Stimulated activated CD8-positive, alpha-beta memory T cell treated with anti-CD3 and anti-CD28 coated beads, Interleukin-2, amount 100 ng/mL, for 48 hours (primary cell): ENCODE measurements at places on chromosomes 4 and X.

- no peak for DNase-seq
Observed at GRCh38 chr4:124727331-124727890, 14.9 kb upstream of the ANKRD50 start.

DNA sequence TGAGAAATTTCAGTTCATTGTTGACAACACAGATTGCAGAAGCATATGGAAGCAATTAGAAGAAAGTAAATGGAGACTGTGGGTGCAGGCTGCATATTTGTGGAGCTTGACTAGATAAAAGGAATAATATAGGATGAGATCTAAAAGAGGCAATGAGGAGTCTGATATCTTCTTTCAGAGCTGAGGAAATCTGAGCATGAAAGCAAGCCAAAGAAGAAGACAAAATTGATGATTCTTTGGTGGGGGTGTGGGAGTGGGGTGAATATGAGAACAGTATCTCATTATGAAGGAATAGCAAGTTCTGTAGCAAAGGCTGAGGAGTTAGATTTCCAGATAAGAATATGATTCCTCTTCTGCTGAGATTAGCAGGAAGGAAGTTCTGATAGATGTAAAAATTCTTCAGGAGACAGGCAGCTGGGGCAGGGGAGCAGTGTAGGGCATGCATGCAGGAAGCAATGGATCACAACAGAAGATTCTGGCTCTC lies 6.1 kb upstream of the PDHA2 start:
- DNase-seq: no peak

GRCh38 chrX:7263330-7263729 lies 115.4 kb upstream of the PUDP start:
- DNase-seq: no peak

DNA sequence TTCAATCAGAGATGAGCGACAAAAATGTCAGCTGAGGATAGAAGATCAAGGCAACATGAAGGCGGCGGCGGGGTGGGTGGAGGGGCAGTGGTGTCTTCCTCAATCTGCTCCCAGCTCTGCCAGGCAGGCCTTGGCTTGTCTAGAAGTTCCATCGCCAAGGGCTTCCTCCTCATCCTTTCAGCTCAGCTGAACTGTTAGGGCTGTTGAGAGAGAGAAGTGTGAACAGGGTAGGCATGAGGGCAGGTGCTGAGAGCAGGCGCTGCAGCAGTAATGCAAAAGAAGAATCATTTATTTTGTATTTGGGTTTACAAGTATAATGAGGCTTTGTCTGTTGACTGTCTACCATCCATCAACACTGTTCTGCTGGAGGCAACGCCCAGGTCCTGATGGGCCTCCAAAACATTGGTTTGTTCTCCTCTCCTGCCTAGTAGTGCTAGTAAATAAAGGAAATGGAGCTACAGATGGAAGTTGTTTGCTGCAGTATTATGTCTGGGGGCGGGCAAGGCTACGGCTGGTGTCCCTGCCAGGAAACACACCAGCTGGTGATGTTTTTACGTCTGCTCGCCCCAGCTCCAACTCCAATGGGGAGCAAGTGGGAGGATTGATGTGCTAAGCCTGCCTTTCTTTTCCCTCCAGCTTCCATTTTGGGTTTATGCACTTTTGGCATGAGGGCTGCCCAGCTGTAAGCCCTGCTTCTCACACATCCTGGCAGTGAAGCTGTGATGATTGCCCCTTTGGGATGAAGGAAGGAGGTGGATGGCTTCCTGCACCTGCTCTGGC lies 139.4 kb upstream of the BOD1L1 start:
- no peak for DNase-seq

DNA sequence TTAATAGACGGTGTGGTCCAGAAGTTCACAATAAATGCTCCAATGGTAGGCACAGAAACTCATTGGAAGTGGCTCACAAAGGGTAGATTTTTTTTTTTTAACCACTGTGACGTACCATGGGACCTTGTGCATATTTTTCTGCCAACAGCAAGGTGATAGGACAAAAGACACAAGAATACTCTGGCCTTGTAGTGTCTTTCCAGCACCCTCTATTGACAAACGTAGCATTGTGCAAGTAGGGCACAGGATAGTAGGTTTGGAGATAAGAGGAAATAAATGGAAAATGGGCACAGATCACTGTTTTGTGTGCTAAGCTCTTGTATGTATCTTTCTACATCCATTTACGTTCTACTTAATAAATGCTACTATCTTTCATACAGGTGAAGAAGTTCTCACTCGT lies 2054.9 kb downstream of the PCDH7 start:
- DNase-seq: no peak

GRCh38 chr4:110540581-110540980 lies 64.6 kb downstream of the ENPEP start:
- no peak for DNase-seq

DNA sequence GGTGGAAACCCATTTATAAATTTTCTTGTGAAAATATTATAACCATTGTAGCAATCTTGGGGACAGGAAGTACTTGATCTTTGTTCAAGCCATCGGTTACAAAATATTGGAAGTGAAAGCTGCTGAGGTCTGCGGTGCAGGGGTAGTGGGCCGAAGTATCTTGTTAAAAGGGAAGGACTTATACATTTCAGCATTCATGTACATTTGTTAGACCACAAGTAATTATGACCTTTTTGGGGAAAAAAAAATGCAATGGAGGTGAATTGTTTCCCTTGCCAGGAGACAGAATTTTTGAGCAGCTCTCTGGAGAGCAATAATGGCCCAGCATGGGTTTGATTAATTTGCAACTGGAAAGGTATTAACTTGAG lies 121.3 kb downstream of the EGF start:
- no peak for DNase-seq

GRCh38 chr4:151668689-151669402 lies 92.0 kb downstream of the GATB start:
- DNase-seq: no peak
